ENCODE measurements at places on chromosomes 7 and 10. TPM values are rescaled to one million over a fixed set of nuclear protein-coding genes. Genes with fewer than 3 reads are reported as not detected.

The NPFFR1 gene
- not detected for total RNA-seq

The IFIT1B gene
- total RNA-seq: not detected

The MACC1 gene
- total RNA-seq: under 0.01 TPM

The CLRN3 gene
- total RNA-seq: not detected

The CNNM1 gene
- 1.7 TPM for total RNA-seq

Data from uterine smooth muscle cell (primary cell).